NCI-H2081 (cell line): ENCODE measurements at places on chromosomes 1 and 21.
A peak's percentile ranks its signal among the peaks of the same experiment; 100 is the strongest.

- no peak for DNase-seq
These were observed 20.5 kb downstream of the HIVEP3 start for GRCh38 chr1:41898191-41898713.

GRCh38 chr1:39576016-39576657, 453 bp downstream of the PABPC4 start:
- no peak for DNase-seq

- no peak for DNase-seq
These were observed 185.9 kb downstream of the TPR start for GRCh38 chr1:186189156-186189555.

GRCh38 chr21:35021546-35021945, 27.6 kb downstream of the RUNX1 start:
- DNase-seq: no peak

DNA sequence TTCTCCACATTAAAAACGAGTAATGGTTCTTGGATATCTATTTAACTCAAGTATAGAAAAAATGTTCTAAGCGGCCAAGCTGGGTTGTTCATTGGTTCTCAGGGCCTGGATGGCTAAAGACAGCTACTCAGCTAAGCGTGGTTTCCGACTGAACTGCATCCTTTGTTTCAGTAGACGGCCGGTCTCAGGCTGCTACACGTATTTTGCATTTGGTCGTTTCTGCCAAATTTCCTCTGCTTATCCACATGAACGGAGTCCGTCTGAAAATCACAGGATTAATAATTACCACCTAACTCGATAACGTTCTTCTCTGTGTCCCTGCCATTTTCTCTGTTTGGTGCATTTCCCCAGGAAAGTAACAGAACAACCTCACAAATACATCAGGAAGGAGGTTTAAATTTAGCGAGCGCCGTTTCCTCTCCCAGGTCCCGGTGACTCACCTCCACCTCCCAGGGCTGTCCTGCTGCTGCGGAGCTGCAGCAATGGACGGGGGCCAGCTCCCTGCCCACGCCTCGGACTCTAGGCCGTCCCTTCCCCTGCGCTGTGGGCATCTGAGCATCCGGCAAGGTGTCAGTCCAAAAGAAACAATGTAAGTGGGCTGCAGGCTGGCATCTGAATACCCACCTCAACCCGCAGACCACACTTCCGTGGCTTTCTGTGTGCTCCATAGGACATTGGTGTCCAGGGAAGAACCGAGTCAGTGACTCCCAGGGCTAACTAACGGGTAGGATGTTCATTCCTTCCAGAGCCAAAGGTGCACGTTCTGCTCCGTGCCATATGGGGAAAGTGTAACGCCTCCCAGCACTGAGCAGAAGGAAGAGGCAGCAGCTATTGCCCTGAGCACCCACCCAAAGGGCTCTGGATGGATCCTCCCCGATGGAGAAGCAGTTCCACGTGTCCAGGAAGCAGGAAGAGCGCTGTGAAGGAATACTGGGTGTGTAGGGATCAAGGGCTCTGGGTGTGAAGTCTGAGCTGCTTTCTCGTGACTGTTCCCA, 4.1 kb upstream of the GABRD start:
- no peak for DNase-seq

- no peak for DNase-seq
These were observed 18.8 kb downstream of the PODN start for GRCh38 chr1:53080769-53081168.

GRCh38 chr1:235820061-235820460, 46.6 kb downstream of the LYST start:
- no peak for DNase-seq

GRCh38 chr1:54800899-54801759, at the start of gene TTC22:
TTC22 (minus strand) TSS chr1:54801323; CDS start chr1:54801163, 160 bp downstream.
- no peak for DNase-seq

DNA sequence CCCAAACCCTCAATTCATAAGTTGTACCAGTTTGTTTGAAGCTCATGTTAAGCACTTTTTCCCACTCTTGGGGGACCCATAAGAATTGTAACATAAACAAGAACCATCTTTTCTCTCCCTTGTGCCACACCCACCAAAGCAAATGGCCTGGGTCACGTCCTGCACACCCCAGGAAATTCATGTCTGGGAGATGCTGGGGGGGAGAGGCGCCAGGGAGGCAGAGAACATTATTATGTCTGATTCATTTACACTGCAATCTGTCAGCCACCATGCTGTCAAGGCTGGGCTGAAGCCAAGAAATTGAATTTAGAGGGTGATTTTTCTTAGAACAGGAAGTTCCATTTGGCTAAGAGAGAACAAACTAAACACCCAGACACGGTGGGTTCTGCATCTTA, 37.2 kb upstream of the IPO9 start:
- DNase-seq: peak; percentile 94

- DNase-seq: no peak
These were observed 80.5 kb downstream of the OMA1 start for GRCh38 chr1:58465825-58466629.

GRCh38 chr1:84571150-84571535, 3.1 kb downstream of the CTBS start:
- no peak for DNase-seq

DNA sequence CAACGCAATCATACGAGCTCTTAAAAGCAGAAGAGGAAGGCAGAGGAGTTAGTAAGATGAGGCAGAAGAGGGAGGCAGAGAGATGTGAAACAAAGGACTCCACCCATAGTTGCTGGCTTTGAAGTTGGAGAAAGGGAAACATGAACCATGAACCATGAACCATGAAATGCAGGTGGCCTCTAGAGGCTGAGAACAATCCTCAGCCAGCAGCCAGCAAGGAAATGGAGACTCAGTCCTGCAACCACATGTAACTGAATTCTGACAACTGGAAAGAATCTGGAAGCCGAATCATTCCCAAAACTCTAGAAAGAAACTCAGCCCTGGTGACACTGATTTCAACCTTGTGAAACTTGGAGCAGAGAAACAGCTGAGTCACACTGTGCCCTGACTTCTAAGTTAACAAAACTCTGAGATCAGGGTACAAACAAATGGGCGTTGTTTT, 10.1 kb downstream of the DIPK1A start:
- DNase-seq: no peak

GRCh38 chr1:3632716-3633343, 8.0 kb downstream of the TPRG1L start:
- no peak for DNase-seq

DNA sequence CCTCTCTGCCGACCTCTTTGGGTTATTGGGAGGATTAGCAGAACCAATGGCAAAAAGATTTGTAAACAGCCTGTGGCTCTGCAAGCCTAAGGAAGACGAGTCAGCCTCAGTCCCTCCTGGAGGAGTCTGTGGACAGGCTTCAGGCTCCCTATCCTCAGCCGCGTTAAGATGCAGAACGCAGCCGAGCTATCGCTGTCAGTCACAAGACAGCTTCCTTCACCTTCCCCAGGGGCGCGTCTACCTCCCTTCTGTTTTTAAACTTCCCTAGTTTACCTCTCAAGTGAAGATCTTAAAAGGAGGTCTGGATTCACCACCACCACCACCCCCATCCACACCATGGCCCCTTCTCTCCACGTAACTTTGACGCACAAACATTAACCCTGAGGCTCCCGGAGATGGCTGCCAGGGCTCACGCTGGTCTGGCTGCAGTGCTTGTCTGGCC, 738 bp downstream of the CAMK1G start:
- DNase-seq: no peak

DNA sequence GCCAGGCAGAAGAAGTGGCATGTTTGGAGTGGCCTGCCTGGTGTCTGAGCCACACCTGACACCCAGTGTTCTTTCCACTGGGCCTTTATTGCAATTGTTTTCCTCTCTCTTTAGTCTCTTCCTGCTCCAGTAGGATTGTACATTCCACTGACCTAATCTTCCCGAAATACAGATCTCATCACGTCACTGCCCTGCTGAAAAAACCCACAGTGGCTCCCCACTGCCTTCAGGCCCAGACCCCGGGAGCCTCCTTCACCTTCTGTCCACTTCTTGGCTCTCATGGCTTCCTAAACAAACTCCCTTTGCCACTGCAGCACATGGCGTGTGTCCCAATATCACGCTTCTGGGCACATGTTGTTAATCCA, 25.3 kb upstream of the ATP5PO start:
- DNase-seq: no peak

DNA sequence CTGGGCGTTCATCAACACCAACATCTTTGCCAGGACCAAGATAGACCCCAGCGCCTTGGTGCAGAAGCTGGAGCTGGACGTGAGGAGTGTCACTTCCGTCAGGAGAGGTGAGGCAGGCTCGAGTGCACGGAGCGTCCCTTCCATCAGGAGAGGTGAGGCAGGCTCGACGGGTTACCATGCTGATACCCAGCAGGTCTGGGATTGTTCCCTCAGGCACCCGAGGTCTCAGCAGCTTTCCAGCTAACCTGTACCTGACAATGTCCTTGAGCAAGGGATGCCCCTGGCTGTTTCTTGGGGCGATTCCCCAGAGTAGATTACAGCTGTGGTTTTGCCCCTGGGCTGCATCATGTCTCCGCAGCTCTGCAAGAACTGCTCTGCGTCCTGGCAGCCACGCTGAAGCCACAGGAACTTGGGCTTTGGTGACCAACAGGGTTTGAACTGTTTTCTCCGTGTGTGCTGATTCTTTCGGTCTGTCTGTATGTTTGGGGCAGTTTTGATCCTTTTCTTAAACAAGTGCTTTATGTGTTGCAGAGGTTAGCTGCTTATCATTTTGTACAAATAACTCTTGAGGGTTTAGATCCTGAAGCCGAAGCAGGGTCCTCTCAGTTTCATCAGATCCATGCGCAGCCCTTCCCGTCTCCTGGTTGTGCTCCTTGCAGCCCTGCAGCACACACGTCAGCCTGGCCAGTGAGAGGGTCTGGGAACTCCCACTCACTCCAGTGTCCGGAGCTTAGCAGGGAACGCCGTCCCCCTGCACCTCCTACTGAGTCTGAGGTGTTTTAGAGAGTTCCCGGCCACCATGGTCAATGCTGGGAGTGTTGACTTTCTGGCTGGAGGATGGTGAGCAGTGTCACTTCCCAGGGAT, 4.1 kb downstream of the SLX9 start:
- no peak for DNase-seq

- DNase-seq: no peak
These were observed 55.7 kb upstream of the UBE2U start for GRCh38 chr1:64147759-64148158.

GRCh38 chr21:42526379-42526727, 12.7 kb downstream of the SLC37A1 start:
- DNase-seq: no peak

DNA sequence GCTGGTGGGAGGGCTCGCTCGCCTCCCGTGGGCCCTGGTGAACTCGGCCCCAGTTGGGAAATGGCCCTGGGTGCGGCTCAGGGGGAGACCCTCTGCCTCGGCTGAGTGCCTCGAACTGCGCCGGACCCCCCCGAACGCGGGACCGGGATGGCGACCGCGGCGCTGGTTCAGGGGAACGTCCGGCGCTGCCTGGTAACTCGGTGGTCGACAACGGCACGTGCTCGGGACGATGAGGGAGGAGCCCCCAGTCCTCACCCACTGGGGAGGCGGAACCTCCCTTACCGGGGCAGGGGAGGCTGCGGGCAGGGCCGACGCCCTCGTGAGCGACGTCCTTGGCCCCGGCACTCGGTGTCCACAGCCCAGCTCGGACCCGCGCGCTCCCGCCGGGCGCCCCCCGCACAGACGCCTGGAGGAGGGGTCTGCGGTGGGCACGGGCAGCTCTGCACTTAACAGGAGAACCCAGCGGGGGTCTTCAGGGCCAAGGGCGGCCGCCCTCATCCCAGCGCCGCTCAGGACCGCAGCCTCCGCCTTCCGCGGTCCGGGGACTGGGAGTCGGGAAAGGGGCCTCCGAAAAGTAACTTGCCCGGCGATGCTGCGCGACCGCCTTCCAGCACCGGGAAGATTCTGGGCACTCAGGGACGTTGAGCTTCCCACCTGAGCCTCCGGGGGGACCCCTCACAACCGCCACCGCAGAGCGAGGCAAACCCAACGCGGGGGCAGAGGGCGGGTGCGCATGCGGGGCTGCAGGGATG, 1.7 kb downstream of the HES4 start:
- DNase-seq: no peak

DNA sequence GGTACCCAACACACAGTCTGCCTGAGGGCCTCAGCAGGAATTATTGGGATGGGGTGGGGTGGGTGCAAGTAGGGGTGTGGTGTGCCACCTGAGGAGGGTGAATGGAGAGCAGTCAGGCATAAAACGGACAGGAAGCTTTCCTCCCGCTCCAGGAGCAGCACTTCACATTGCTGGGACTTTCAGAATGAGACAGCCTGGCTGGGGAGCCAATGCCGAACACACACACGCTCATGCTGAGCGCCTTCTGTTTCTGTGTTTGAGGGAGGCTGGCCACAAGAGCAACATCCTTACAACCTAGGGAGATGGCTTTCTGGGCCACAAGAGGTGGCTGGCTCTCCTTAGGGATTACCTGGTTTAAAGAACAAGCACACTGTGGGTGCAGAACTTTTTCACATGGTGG, 98.0 kb downstream of the LAMC2 start:
- no peak for DNase-seq

DNA sequence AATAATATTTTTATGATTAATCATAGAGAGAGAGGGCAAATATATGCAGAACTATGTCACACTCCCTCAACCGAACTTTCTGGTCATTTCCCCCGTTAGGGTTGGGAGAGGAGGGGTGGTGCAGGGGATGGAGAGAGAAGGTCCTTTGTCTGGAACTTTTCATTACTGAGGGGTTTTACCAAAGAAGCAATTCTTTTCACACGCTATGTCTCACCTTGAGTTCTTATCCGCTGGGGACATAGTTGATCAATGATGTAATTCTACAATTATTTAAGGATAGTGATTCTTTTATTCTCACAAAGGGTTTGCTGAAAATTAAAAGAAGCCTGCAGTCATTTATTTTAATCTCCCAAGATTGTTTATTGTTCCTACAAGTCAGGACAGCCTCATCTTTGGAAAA, 98.3 kb upstream of the RUNX1 start:
- no peak for DNase-seq

- DNase-seq: no peak
These were observed 26.1 kb downstream of the MRPL37 start for GRCh38 chr1:54225986-54226559.

- DNase-seq: no peak
These were observed 3.8 kb upstream of the LAMTOR5 start for GRCh38 chr1:110411173-110411735.

- no peak for DNase-seq
These were observed 86.4 kb downstream of the FAM78B start for GRCh38 chr1:166080277-166080966.
